ENCODE measurements at places on chromosomes 4 and X.

- no peak for DNase-seq
Measured at GRCh38 chr4:4349867-4350266, 37.0 kb upstream of the NSG1 start.

DNA sequence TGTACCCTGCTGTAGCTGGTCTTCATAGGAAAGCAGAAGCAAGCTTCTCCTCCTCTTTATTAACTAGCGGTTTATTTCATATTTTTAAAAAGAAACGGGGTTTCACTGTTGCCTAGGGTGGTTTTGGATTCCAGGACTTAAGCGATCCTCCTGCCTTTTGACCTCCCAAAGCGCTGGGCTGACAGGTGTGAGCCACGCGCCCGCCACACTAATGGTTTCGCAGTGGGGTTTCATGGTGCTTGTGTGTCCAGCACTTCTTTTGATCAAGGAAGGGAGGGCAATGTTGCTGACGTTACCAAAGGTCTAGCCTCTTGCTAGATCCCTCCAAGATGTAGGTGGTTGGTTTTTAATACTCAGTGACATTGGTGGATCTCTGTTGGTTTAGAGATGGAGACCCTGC, 1.4 kb downstream of the MAEA start:
- no peak for DNase-seq

- no peak for DNase-seq
Measured at GRCh38 chr4:37747772-37748330, 61.7 kb upstream of the RELL1 start.

DNA sequence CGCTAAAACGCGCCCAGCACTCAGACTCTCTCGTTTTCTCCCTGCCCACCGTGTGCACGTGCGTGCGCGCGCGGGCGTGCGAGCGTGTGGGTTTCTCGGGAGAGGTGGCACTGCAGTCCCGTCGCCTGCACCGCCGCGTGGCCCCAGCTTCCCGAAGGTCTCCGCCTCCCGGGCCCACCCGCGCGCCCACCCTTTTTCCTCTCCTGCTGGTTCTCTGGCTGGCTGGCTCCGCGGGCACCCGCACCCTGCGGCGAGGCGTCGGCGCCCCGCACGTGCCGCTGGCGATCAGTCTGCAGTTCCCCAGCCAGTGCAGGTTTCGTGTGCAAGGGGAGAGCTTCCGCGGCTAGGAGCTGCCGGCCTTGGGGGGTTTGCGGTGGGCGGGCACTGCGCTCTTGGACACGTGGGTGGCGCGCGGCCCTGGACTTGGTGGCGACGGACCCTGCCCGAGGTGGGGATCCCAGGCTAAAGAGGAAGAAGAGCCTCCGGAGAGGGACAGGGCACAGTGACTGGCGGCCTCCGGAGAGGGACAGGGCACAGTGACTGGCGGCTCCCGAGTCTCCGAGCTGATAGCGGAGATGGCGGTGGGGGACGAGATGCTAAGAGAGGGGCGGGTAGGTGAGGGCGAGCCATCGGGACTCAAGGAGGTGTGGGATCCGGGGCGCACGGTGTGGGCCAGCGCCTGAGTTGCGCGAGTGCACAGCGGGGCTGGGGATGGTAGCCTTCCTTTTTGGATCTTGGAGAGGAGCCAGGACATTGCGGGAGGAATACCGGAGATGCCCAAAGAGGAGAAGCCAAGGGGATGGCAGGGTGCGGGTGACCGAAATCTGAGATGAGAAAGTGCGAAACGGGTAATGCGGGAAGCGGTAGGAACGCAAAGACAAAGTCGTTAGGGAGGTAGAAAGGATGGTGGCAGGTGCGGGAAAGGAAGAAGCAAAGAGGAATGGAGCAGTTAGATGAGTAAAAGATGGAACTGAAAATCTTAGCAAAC, at the start of gene FAM184B:
Gene FAM184B (minus strand): TSS at position 322 of the 988 bp plus-strand sequence. CDS start 322 bp downstream, outside the sequence.
- DNase-seq: no peak

- peak; percentile 76 for DNase-seq
Measured at GRCh38 chr4:151408630-151409469, at the start of gene FHIP1A. Gene FHIP1A, plus strand, starts transcription at chr4:151409176. Its CDS starts 157,084 bp downstream, at chr4:151566260.

Measured in activated T-cell treated with anti-CD3 and anti-CD28 coated beads for 48 hours (primary cell).